ENCODE measurements at places on chromosomes 2 and 18. TPM values are rescaled to one million over a fixed set of nuclear protein-coding genes. Genes with fewer than 3 reads are reported as not detected.

DNA sequence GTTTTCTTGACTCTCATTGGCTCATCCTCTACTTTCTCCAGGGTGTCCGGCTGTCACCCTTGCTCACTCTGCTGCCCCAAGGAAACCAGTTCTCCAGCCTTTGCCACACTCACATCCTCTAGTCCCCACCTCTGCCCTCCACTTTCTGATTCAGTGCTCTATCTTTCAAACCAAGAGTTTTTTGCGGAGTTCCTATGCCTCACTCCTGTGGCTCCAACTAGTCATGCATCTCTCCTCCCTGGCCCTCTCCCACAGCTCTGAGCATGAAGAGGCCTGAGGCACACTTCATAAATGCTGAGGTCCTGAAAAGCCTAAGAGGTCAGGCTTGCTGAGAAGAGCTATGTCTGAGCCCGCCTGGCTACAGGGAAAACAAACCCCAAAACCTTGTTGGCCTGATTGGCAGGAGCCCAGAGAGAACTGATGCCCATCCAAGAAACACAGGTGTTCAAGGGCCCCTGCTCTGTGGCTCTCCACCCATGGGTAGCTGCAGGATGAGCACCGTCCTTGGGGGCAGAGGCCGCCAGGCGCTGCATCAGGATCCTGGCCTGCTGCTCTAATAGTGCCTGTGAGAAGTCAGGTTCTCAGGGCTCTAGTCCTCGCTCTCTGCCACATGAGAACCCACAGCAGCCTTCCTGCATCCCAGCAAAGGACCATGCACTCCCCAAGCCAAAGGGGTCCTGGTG lies 42.1 kb downstream of the HS1BP3 start:
- no peak overlapping the region for H3K27ac ChIP-seq
- no peaks in the 10 kb centered on the region for H3K36me3 ChIP-seq
- peaks cover 45% of the 10 kb centered on the region for H3K4me1 ChIP-seq
- no peak for DNase-seq
- H3K27me3 ChIP-seq = no peaks in the 10 kb centered on the region

- H3K4me3 ChIP-seq = no peak overlapping the region
- DNase-seq = no peak
- no peaks in the 10 kb centered on the region for H3K36me3 ChIP-seq
Measured at GRCh38 chr2:11647834-11648600, 22.0 kb downstream of the NTSR2 start.

DNA sequence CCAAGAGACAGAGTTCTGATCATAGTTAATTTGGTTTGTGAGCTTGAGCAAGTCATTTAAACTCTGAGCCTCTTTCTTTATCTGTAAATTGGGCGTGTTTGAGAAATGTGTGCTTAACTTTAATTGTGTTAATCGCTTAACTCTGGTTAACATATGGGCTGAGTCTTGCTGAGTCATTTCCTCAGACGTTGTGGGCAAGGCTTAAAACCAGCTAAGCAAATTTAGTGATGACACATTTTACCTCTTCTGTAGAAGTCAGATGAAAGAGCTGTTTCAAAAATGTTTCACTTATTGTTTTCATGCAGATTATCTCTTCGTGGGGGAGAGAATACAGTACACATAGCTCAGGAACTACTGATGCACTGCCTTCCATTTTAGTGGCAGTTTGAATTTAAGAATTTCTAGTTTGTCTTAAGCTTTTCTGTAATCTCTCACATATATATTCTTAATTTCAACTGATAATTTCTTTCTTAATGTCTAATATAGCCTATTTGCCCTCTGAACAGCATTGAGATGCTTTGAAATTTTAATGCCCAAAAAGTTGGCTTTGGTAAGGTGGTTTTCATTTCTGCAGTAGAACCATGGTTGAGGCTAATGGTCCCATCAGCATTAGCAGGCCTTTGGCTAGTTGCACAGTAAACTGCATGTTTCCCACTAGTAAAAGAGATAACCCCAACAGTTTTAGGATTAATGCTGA lies 34.9 kb downstream of the RAB10 start:
- peaks cover 42% of the 10 kb centered on the region for H3K4me1 ChIP-seq
- H3K4me3 ChIP-seq = no peak overlapping the region
- peak overlapping the region; percentile 9 for H3K27ac ChIP-seq
- no peak for DNase-seq
- no peaks in the 10 kb centered on the region for H3K36me3 ChIP-seq

DNA sequence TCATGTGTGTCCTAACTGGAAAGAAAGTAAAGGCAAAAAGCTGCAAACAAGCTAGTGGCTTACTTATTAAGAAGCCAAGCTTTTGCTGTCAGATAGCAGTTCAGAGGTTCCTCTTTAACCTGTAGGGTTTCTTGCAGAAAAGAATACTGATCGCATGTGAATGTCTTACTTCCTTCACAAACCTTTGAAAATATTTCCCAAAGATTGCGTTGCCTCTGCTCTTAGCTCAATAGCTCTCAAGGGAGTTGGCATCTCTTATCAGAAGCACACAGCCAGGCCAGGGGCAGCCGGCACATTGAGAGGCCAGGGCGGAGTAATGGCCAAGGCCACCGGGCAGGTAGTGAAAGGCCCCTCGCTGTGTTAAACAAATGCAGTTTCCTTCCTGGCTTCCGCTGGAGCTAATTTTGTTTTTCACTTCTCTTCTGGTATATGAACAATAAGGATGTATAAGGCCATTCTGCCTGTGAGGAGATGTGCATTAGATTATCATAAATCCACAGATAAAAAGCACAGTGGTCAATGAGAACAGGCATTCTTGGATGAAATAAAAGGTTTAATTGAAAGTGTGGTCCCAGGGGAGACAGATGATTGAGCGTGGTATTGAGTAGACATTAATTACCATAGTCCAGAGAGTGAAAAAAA lies 542.4 kb upstream of the NRP2 start:
- H3K27me3 ChIP-seq = no peaks in the 10 kb centered on the region
- peak; percentile 45 for DNase-seq

Gene EMX1
- total RNA-seq = not detected

Gene GPR17
- total RNA-seq = 0.46 TPM

DNA sequence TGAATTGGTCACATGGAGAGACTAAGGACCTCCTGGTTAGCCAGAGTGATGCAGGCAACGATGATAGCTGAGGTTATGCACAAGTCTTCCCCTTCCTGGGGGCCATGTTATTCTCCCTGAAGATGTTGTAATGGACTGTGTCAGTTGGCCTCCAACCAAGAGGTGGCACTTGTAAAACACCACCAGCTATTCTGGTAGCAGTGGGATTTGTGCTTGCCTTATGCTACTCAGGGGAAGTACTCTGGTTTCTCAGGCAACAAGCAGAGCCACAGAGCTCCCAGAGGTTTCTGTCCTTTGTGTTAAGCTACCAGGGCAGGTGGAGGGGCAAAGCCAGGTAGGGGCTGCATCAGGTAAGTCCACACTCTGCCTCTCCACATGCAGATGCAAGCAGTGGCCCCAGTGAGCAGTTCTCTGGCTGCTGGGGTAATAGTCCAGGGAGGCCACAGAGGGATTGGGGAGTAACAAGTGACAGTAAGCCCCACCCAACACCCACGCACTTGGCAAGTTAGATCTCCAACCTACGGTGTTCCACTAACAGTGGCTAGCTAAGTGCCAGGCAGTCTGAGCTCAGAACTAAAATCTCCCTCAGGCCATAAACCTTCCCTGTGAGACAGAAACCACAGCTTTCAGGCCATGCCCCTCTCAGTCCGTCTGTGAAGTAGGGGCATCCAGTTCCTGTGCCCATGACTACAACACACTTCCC lies 99.7 kb downstream of the RND3 start:
- DNase-seq = no peak
- no peaks in the 10 kb centered on the region for H3K27me3 ChIP-seq
- H3K27ac ChIP-seq = no peak overlapping the region
- H3K36me3 ChIP-seq = no peaks in the 10 kb centered on the region

GRCh38 chr2:10617241-10617640 lies 72.5 kb downstream of the NOL10 start:
- no peaks in the 10 kb centered on the region for H3K27me3 ChIP-seq
- H3K36me3 ChIP-seq = peaks cover 4% of the 10 kb centered on the region
- H3K4me1 ChIP-seq = no peaks in the 10 kb centered on the region
- no peak for DNase-seq
- H3K4me3 ChIP-seq = no peak overlapping the region

- no peaks in the 10 kb centered on the region for H3K36me3 ChIP-seq
- DNase-seq = no peak
Measured at GRCh38 chr18:73352546-73352945, 484.8 kb upstream of the NETO1 start.

Gene HOXD12
- total RNA-seq = not detected

DNA sequence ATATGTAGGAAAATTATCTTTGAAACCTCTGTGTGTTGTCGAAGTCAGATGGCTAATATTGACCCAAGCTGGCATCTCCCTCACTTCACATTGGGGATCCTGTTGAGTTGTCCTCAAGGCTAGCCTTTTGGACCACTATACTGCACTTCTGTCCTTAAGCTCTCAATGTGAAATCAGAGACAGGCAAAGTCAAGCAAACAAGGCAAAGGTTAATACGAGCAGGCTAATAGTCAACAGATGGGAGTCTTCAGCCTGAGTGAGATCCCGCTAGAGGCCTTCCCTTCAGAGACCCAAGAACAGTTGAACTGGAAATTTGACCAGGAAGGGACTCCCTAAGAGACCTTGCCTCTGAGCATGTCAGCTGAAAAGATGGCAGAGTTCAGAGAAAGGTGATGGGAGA lies 475.4 kb downstream of the PARD3B start:
- no peaks in the 10 kb centered on the region for H3K36me3 ChIP-seq
- H3K27ac ChIP-seq = no peak overlapping the region

Gene CD226
- total RNA-seq = 26.5 TPM

- H3K27me3 ChIP-seq = no peaks in the 10 kb centered on the region
- H3K4me3 ChIP-seq = no peak overlapping the region
- no peak overlapping the region for H3K27ac ChIP-seq
- no peaks in the 10 kb centered on the region for H3K4me1 ChIP-seq
- no peak for DNase-seq
Measured at GRCh38 chr2:151959238-151959637, 131.0 kb upstream of the ARL5A start.

DNA sequence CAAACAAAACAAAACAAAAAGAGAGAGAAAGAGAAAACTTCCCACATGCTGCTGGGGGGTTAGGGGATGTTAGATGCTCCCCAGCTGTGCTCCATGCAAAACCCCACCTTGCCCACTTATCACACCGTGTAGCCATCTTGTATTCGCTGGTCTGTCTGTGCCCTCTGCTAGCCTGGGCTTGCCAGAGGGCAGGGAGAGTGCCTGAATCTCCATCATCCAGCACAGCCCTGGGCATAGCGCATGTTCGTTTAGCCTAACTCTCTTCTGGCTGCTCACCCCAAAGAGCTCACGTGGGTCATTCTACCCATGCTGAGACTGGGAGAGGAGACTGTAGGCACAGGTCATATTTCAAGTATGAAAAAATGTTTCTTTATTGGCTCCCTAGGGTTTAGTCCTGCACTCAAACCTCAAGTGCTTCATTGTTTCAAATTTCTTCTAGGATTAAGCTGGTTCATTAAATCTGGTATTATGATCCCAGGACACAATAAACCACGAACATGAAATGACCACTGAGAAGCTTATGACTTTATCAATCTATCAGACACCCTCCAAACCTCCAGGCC lies 100.5 kb downstream of the KCNF1 start:
- H3K4me1 ChIP-seq = no peaks in the 10 kb centered on the region
- peak; percentile 10 for DNase-seq
- no peaks in the 10 kb centered on the region for H3K36me3 ChIP-seq
- H3K27ac ChIP-seq = no peak overlapping the region
- H3K27me3 ChIP-seq = no peaks in the 10 kb centered on the region
- H3K4me3 ChIP-seq = no peak overlapping the region

DNA sequence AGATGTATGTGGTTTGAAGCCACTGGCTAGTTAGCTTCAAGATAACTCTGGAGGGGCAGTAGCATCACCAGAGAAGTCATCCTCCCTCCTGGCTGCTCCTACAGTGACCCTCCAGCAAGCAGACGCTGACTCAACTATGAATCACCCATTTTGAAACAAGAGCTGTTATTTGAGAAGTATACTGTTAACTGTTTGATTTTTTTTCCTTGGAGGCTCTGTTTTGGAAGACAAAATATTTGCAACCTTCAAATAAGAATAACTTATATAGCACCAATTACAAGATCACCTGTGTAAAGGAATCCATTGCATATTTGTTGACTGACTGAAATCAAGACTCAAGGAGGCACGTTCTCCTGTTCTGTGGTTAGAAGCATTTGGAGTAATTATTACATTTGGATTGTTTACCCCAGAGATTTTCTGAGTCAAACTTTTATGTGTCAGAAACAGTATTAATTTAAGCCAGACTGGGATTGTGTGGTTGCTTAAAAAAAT lies 313.8 kb downstream of the MTX2 start:
- H3K4me1 ChIP-seq = no peaks in the 10 kb centered on the region
- H3K27ac ChIP-seq = no peak overlapping the region
- no peaks in the 10 kb centered on the region for H3K27me3 ChIP-seq
- DNase-seq = no peak
- H3K4me3 ChIP-seq = no peak overlapping the region
- no peaks in the 10 kb centered on the region for H3K36me3 ChIP-seq

Gene DNAJC10
- 13.7 TPM for total RNA-seq

Gene AGAP1
- total RNA-seq = 25.5 TPM

DNA sequence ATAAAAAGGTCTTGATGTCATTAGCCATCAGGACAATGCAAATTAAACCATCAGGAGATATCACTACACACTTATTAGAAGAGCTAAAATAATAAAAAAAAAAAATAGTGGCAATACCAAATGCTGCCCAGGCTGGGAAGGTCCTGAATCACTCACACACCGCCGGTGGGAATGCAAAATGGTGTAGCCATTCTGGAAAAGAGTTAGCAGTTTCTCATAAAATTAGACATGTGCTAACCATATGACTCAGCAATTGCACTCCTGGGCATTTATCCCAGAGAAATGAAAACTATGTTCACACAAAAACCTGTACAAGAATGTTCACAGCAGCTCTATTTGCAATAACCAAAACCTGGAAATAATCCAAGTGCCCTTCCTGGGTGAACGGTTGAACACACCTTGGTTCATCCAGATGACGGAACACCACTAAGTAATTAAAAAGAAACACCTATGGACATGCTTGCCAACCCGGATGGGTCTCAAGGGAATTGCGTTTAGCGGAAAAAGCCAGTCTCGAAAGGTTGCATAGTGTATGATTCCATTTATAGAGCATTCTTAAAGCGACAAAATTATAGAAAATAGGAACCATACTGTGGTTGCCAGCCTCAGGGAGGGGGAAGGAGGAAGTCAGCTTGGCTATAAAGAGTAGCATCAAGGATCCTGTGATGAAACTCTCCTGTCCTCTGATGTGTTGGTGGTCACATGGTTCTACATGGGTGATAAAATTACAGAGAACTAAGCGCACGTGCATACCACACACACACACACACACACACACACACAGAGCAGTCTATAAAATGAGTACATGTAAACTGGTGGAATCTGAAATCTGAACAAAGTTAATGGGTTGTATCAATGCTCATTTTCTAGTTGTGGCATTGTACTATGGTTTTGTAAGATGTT lies 4.6 kb downstream of the MBP start:
- H3K4me3 ChIP-seq = peak overlapping the region; percentile 14
- peaks cover 28% of the 10 kb centered on the region for H3K4me1 ChIP-seq
- H3K36me3 ChIP-seq = no peaks in the 10 kb centered on the region
- DNase-seq = no peak
